ENCODE measurements at places on chromosomes 12 and 14.

DNA sequence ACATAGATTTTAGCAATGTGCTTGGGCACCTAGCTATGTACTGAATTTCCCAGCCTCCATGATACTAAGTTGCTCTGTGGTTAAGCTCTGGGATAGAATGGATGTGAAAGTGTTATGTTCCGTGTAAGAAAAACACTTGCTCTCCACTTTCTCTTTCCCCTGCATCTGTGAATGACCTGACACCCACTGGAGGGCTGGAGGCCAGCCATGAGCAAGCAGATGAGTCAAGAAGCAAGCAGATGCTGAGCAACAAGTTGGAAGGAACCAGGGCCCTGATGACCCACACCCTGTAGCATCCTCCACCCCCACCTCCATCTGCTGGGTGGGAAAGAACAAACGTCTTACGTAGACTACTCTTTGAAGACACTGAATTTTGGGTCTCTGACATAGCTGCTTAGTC, 56.6 kb downstream of the EID3 start:
- DNase-seq = no peak

GRCh38 chr14:36333119-36333518, 12.7 kb upstream of the MBIP start:
- no peak for DNase-seq

DNA sequence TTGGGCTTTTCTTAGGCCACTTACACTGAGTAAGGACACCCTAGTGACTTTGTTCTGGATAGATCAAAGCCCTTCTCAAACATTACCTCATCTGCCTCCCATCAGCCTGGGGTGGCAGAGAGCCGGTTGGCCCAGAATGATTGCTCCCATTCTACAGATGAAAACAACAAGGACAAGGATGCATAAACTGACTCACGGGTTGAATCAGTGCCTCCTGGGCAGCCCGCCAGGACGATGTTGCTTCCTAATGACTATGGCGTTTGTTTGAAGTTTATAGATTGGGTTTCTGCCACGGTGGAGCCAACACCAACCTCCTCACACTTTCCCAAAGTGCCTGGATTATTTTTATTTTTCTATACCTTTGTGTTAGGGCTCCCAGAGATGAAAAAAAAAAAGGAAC, 3.6 kb upstream of the VRK1 start:
- no peak for DNase-seq

DNA sequence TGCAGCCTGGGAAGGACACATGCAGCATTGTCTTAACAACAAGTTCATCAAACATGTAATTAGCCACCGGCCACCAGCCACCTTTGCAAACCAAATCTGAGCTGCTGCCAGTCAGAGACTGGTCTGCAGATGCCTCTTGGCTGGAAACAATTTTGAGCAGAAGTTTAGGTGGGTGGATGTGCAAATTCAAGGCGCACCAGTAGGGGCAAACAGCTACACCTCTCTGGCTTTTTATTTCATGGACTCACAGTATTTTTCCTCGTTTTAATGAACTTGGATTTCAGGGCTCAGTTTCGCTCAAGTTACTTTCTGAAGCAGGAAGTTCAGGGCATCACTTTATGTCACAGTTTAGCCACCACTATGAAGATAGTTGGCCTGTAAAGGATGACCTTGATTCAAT, 94.3 kb downstream of the OTX2 start:
- no peak for DNase-seq

GRCh38 chr12:6535960-6536847, 1.9 kb downstream of the GAPDH start:
- no peak for DNase-seq
